ENCODE measurements at places on chromosomes 2 and 18.

DNA sequence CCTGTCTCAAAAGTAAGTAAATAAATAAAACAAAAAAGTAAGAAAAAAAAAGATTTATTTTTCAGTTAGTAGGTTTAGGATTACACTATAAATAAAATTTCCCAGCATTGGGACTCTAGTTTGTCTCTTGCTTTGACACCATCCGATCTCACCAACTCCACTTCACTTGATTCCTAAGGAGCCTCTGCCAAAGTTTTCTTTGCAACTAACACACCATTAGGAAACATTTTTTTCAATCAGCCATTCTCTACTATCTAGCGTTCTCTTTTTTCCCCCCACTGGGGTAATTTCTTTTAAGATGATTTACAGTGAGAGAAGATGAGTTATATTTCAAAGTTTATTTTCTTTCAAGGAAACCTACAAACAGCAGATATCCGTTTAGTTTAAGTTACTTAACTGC lies 10.6 kb upstream of the NEMP2 start:
- no peak for DNase-seq

- DNase-seq: no peak
These were observed 383.6 kb downstream of the DSEL start for GRCh38 chr18:67132919-67133318.

GRCh38 chr2:54966837-54967236 lies 83.4 kb downstream of the RTN4 start:
- no peak for DNase-seq

- peak; percentile 53 for DNase-seq
These were observed 156.1 kb upstream of the VRK2 start for GRCh38 chr2:57890464-57890863.

- DNase-seq: peak; percentile 18
These were observed 27.9 kb downstream of the PDIA6 start for GRCh38 chr2:10784719-10785118.

GRCh38 chr2:199201539-199201938 lies 256.2 kb downstream of the SATB2 start:
- no peak for DNase-seq

DNA sequence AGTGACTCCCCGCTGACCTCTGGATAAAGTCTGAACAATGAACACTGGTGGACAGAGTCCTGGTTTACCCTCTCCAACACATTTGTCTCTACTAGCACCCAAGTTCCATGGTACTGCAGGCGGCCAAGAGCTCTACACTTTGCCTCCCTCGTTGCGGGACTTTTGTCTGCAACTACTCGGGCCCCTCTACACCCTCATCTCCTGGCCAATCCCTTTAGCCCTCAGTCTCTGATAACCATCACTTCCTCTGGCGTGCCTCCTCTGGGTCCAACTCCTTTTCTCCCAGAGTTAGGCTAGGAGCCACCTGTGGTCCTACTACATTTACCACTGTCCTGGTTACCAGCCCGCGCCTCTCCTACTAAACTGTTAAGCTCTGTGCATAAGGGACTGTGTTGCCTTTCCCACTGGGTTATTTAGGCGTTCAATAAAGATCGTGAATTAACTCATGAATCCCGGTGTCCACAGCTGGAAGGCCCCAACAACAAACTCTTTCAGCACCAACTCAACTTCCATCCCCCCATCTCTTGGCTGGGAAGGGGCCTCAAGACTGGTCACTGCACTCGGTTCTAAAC lies 757 bp downstream of the HDHD2 start:
- DNase-seq: peak; percentile 4

DNA sequence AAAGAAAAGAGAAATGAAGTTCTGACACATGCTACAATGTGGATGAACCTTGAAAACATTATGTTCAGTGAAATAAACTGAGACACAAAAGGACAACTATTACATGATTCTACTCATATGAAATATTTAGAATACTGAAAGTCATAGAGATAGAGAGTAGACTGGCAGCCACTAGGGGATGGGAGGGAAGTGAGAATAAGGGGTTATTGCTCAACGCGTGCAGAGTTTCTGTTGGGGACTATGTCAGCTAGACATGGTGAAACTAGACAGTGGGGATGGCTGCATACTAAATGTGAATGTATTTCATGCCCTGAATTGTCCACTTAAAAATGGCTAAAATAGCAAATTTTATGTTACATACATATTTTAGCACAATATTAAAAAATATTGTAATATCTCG lies 108.7 kb upstream of the ATL2 start:
- DNase-seq: no peak

Measured in trophoblast cell (in vitro differentiated cells and primary cell).